ENCODE measurements at places on chromosomes 12 and 14. TPM values are rescaled to one million over a fixed set of nuclear protein-coding genes. Genes with fewer than 3 reads are reported as not detected.

BMP4 gene
- total RNA-seq, result 6.3 TPM

A2ML1 gene
- 0.28 TPM for total RNA-seq

TEX52 gene
- not detected for total RNA-seq

ANKRD9 gene
- 126 TPM for total RNA-seq

SLC25A47 gene
- total RNA-seq, result not detected

TXNDC16 gene
- 2.6 TPM for total RNA-seq

SERPINA3 gene
- 1,141 TPM for total RNA-seq

TMEM30B gene
- 0.84 TPM for total RNA-seq

INF2 gene
- total RNA-seq, result 25.2 TPM

DHRS2 gene
- 0.21 TPM for total RNA-seq

RNASE7 gene
- 0.22 TPM for total RNA-seq

ESR2 gene
- total RNA-seq, result 1.5 TPM

GPD1 gene
- 221 TPM for total RNA-seq

COX8C gene
- total RNA-seq, result not detected

ART4 gene
- not detected for total RNA-seq

STRAP gene
- 148 TPM for total RNA-seq

DNAH10 gene
- 0.59 TPM for total RNA-seq

ASIC1 gene
- 0.79 TPM for total RNA-seq

REP15 gene
- 2.7 TPM for total RNA-seq

AKAP6 gene
- 173 TPM for total RNA-seq

LAG3 gene
- 0.11 TPM for total RNA-seq

DLK1 gene
- 12.7 TPM for total RNA-seq

RHEBL1 gene
- total RNA-seq, result 0.97 TPM

MMP14 gene
- total RNA-seq, result 18.5 TPM

AHSA1 gene
- 271 TPM for total RNA-seq

CLEC2B gene
- 24.9 TPM for total RNA-seq

CCDC60 gene
- total RNA-seq, result not detected
